ENCODE measurements at places on chromosomes 1 and 21. TPM values are rescaled to one million over a fixed set of nuclear protein-coding genes. Genes with fewer than 3 reads are reported as not detected.

DNA sequence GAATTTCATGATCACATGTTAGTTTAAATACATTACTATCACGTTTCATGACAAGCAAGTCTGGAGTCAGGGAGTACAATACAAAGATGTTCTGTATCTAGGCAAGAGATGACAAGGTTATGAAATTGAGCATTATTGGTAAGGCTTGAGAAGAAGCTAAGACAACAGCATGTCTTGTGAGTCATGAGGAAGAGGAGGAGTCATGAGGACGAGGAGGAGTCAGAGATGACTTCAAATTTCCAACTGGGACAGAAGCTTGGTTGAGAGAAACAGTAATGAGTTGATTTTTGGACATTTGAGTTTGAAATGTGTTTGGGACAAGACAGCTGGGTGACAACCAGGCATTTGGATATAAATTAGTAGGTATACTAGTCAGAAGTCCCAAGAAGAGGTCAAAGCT, 4.3 kb upstream of the UBE2U start:
- no peak for DNase-seq

GRCh38 chr1:65045022-65045817, 78.9 kb upstream of the JAK1 start:
- DNase-seq, result no peak

GRCh38 chr21:37041706-37042271, 31.1 kb downstream of the PIGP start:
- no peak for DNase-seq

- no peak for DNase-seq
These were observed 3.0 kb upstream of the KCND3 start for GRCh38 chr1:111992476-111992875.

DNA sequence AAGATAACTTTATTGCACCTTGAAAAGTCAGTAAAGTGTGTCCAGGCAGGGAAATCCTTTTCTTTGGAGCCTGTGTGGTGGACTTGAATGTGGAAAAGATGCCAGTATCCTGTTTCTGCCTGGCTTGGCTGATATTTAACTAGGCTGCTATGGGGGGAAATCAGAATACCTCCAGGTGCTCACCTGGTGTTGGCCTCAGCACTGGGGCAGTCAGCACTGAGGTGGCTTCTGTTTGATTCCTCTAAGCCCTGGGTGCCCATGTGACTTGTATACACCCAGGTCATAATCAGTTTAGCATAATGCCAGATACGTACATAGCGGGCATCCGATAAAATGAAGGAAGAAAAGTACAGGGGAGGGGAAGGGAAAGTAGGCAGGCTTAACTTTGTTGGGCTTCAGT, 7.2 kb downstream of the PHGDH start:
- no peak for DNase-seq

GRCh38 chr1:56535362-56535761, 44.0 kb downstream of the PLPP3 start:
- no peak for DNase-seq

GRCh38 chr1:163796394-163796821, 474.7 kb downstream of the NUF2 start:
- peak; percentile 45 for DNase-seq

- no peak for DNase-seq
These were observed 98.0 kb upstream of the HP1BP3 start for GRCh38 chr1:20885121-20885520.

GRCh38 chr1:41855713-41856112, 63.0 kb downstream of the HIVEP3 start:
- no peak for DNase-seq

DNA sequence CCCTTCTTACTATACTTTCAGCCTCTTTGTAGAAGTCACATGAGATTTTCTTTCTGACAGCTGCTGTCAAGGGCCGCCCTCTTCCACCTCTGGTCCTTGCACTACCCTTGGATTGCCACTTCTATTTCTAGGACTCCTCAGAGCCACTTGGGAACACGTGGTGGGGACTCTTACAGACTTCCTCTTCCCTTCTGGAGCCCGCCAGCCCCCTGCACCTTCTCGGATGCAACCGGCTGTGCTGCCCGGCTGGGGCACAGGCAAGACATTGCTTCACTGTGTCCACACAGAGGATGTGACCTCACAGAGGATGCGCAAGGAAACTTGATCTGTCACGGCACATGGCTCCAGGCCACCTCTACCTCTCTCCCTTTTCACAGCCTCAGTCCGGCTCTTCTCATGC, 2.4 kb upstream of the IKBKE start:
- DNase-seq, result no peak

DNA sequence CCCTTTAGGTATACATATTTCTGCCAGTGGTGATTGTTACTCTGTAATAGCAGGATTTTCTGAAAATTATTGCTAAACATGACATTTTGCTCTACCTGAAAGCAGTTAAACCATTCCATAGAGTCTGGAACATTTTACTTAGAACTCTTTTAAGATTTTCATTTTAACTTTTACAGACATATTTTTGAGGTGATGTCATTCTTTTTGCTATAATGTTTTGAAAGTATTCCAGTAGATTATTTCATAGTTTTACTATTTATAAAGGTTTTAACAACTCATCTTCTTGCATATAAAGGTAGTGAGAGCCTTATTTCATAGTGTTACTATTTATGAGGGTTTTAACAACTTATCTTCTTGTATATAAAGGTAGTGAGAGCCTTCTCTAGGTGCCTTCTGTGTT, 42.9 kb downstream of the PTBP2 start:
- no peak for DNase-seq

- DNase-seq, result peak; percentile 35
These were observed 507 bp downstream of the AK5 start for GRCh38 chr1:77282187-77282865.

DNA sequence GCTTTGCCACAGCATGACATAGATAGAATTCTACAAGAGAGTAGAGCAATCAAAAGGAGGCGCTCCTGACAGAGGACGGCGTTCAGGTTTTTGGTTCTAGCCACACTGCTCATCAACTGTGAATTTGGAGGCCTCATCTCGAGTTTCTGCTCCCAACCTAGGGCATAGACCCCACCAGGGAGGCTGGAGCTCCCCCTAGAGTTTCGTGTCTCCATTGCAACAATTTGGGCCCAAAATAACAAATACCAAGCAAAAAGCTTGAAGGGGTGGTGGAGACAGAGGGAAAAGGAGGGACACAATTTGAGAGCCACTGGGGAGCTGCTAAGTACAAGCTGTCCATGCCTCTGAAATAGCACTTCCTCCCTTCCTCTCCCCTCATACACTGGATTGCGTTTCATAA, 297.0 kb downstream of the GPATCH2 start:
- no peak for DNase-seq

DNA sequence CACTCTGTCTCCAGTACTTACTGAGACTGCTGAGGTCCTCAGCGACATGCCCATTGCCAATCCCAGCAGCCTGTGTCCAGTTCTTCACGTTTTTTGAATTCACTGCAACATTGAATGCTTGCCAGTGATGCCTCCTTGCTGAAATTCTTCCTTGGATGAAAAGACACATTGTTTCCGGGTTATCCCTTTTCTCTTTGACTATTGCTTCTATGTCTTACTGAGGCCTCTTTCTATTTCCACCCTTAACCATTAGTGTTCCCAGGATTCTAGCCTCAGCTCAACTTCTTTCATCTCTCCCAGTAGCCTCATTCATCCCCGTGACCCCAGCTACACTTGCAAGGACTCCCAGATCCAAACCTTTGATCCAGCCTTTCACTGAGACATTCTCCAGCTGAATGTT, 46.5 kb upstream of the KIF26B start:
- DNase-seq, result no peak

DNA sequence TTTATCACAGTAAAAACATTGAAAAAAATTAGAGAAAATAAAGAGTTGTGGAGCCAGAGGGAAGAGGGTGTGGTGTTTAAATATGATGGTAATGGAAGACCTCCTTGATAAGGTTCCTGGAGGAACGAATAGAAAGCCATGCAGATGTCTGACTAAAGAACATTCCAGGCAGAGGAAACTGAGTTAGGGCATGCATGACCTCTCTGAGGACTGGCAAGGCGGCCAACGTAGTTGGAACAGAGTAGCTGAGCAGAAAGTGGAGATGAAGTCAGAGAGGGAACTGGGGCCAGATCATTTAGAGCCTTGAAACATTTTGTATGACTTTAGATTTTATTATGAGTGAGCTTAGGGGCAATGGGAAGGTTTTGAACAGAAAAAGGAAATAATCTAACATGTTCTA, 377.5 kb downstream of the HLX start:
- no peak for DNase-seq

DNA sequence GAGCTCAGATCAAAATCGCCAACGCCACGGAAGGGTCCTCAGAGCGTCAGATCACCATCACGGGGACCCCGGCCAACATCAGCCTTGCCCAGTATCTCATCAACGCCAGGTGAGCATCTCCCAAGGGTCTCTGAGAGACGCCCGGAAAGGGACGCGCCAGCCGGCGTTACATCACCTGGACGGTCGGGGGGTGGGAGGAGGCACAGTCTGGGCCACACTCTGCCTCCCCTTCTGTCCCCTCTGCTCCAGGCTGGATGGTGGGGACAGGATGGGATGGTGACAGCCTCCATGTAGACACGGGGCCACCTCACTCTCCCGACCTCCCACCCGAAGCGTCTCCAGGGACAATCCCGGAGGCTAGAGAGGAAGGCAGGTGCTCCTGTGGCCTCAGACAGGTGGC, 41.5 kb upstream of the COL6A1 start:
- DNase-seq, result no peak

DNA sequence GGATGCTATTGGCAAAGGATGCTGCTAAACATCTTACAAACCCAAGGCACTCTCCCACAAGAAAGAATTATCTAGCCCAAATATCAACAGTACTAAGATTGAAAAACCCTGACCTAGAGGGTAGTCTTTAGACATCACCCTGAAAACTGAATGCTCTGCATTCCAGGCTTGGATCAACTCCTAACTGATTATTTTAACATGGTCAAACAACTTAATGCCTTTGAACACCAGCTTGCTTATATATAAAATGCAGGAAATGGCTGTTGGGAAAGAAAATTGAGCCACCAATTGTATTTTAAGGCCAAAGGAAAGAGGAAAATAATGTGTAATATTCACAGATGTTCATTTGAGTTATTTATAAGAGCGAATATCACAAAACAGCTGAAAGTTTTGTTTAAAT, 72.2 kb upstream of the C1orf87 start:
- DNase-seq, result no peak

DNA sequence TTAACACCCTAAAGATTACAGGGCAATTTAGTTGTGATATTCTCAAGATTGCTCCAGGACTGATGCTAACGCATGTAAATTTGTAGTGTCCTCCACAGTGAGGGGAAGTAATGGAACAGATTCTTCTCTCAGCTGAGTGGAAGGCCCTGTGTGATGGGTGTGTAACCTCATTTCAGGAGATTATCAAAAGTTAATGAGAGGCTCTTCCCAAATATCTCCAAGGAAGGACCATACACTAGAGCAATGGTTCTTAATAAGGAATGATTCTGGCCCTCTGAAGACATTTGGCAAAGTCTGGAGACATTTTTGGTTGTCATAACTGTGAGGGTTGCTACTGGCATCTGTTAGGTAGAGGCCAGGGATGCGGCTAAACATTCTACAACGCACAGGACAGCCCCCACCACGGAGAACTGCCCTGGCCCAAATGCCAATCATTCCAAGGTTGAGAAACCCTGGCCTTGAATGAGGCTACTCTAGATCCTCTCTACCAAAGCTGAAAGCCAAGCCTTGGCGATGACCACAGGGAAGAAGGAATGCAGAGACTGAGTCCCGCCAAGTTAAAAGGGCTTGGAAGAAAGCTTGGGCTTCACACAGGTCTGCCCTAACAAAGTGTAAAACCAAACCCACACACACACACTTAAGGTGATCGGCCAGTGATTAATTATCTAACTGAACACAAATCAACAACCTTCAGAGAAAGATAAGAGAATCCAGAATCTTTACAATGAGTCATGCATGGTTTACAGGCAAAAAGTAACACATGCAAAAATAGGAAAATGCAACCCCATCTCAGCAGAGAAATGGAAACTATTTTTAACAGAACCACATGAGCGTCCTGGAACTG, 135.8 kb downstream of the SYF2 start:
- no peak for DNase-seq

DNA sequence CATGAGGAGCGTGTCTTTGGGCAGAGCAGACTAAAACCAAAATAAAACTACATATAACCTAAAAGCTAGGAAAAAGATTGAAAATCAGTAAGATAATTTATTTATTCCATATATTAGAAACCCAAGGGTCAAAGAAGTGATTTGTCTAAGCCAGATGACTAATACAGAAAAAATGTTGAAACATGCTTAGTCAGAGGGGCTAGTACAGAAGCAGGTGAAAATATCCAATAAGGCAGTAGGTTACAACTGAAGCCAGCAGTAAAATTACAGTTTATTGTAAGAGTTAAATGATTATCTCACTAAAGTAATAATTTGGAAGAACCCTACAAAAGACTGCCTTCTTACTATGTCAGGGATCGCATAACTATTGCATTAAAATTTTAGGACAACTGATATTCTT, 1190.9 kb upstream of the PRMT6 start:
- DNase-seq, result no peak

DNA sequence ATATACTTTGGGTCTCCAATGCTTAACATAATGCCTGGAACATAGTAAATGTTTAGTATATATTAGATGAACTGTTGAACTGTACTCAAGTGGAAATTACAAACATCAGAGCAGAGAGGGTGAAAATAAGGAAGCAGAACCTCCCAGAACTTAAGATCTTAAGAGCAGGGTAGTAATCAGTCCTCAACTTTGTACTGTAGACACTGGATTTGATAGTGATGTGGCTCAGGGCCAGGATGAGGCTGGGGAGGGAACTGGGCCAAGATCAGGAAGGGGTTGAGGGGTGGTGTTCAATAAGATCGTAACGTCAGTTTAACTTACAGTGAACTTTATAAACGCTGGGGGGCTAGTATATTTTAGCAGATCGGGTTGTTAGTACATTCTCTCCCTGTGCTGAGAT, 15.4 kb downstream of the MPZL1 start:
- DNase-seq, result no peak

GRCh38 chr1:151059109-151060006, at the start of gene CDC42SE1:
Gene CDC42SE1 (minus strand): TSS chr1:151059622. CDS start chr1:151055730, 3,892 bp downstream.
- DNase-seq, result peak; percentile 87

- DNase-seq, result no peak
These were observed 4.1 kb downstream of the ATF6 start for GRCh38 chr1:161770250-161770649.

DNA sequence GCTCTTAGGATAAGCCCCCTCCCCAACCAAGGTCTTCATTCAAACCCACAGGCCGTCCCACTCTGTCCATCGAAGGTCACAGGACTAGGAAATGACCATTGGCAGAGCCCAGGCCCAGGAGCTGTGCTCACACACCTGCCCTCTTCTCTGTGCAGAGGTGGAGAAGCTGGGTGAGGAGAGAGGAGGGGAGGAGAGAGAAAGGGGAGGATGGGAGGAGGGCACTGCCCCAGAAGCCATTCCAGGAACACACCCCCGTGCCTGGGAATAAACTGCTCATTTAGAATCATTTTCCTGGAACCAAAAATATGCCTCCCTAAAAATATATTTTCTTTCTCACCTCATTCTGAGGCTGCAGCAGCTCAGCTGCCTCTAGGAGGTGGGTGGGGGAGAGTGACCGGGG, 6.4 kb upstream of the SDC3 start:
- DNase-seq, result no peak

PADI2 gene
- not detected for polyA plus RNA-seq

SPAG17 gene
- polyA plus RNA-seq, result not detected

ELAPOR1 gene
- polyA plus RNA-seq, result 1.1 TPM

PGBD5 gene
- 0.03 TPM for polyA plus RNA-seq

LHX8 gene
- polyA plus RNA-seq, result not detected

KIF17 gene
- 1.3 TPM for polyA plus RNA-seq
